ENCODE measurements at places on chromosomes 2 and 18. TPM values are rescaled to one million over a fixed set of nuclear protein-coding genes. Genes with fewer than 3 reads are reported as not detected.

PROC gene
- not detected for total RNA-seq

HOXD10 gene
- total RNA-seq = 2.7 TPM

CCDC68 gene
- total RNA-seq = 2.0 TPM

SERPINB11 gene
- total RNA-seq = not detected

RAPGEF4 gene
- total RNA-seq = under 0.01 TPM

CMPK2 gene
- total RNA-seq = 1.4 TPM

IL36A gene
- not detected for total RNA-seq

LINC00305 gene
- total RNA-seq = not detected

POTEI gene
- not detected for total RNA-seq

ARHGAP25 gene
- not detected for total RNA-seq

COL5A2 gene
- total RNA-seq = 186 TPM

ASXL2 gene
- 9.9 TPM for total RNA-seq

SPC25 gene
- 5.1 TPM for total RNA-seq

SIGLEC15 gene
- total RNA-seq = 5.1 TPM

SERPINB3 gene
- not detected for total RNA-seq

ONECUT2 gene
- under 0.01 TPM for total RNA-seq

PRKAG3 gene
- total RNA-seq = not detected

COL6A3 gene
- 1,617 TPM for total RNA-seq

PDE11A gene
- not detected for total RNA-seq

TMEM169 gene
- 0.37 TPM for total RNA-seq

ST8SIA5 gene
- total RNA-seq = under 0.01 TPM

IKZF2 gene
- total RNA-seq = 5.5 TPM

RESP18 gene
- total RNA-seq = not detected

TCF23 gene
- not detected for total RNA-seq

Measured in subcutaneous preadipocyte (primary cell).